ENCODE measurements at places on chromosomes 1 and 21.

DNA sequence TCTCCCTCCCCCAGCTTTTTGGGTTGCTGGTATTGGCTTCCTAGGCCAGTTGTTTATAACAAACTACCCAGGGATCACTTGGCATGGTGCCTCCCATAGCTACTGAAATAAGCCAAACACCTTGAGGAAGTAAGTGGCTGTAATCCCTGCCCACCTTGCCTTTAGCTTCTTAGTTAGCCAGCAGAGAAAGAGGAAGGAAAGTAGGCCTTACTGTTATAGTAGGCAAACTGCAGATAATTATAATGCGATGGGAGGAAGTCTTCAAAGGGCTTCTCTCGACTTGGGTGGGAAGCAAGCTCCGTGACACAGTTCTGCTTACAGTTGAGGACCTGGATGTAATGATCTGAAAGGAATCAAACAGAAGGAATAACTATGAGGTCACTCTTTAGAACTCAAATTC is 8.2 kb downstream of the P3H1 start:
- DNase-seq: no peak

- DNase-seq: no peak
These were observed 4.5 kb downstream of the COPA start for GRCh38 chr1:160338580-160338979.

GRCh38 chr1:20466273-20466672 is 19.7 kb downstream of the CAMK2N1 start:
- DNase-seq: no peak

DNA sequence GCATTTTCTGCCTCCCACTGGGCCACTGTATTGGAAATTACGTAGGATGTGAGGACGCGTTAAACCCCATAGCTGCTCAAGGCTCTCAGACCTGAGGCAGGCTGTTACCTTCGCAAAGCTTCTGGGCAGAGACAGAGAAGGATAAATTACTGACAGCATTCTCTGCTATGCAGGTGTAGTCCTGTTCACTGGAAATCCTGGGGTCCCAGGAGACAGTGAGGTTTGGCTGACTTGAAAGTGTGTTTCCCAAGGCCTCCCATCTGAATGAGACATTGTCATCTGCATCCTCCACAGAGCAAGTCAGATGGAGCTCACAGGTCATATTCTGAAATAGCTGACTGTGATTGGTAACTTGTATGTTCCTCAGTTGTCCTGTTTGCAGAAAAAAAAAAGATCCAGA is 32.0 kb downstream of the SLAMF6 start:
- DNase-seq: no peak

DNA sequence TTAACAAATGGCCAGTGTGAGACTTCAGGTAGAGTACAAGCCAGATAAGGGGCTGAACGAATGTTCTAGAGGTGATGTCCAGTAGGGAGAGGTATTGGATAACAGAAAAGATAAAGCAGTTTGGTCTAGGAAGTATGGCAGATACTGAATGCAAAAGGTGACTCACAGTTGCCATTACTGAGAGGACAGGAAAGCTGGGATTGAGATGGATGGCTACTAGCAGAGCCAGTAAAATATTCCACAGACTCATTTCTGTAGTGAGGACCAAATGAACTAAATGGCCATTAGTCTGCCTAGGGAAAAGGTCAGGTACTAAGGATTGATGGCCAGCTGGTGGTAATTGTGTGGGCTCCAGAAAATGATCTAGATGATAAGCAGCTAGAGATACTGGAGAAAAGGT is 11.5 kb downstream of the MACO1 start:
- no peak for DNase-seq

DNA sequence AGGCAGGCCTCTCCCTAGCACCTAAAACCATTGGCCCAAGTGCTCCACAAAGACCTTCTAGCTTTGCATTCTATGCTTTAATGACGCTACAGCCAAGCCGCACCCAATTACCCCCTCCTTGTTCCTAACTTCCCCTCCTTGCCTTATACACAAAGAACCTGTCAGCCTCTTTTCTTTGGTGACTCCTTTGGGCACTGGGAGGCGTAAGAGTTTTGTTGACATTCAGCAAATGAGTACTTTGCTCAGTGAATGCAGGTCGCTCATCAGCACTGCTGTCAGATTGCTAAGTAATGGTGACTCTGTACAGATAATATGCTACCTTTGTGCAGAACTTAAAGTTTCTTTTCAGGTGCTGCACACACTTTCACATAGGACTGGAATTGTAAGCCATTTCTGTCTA is 187.6 kb upstream of the FAM78B start:
- no peak for DNase-seq

GRCh38 chr1:52234708-52235107 is 92.8 kb downstream of the ZFYVE9 start:
- DNase-seq: no peak

DNA sequence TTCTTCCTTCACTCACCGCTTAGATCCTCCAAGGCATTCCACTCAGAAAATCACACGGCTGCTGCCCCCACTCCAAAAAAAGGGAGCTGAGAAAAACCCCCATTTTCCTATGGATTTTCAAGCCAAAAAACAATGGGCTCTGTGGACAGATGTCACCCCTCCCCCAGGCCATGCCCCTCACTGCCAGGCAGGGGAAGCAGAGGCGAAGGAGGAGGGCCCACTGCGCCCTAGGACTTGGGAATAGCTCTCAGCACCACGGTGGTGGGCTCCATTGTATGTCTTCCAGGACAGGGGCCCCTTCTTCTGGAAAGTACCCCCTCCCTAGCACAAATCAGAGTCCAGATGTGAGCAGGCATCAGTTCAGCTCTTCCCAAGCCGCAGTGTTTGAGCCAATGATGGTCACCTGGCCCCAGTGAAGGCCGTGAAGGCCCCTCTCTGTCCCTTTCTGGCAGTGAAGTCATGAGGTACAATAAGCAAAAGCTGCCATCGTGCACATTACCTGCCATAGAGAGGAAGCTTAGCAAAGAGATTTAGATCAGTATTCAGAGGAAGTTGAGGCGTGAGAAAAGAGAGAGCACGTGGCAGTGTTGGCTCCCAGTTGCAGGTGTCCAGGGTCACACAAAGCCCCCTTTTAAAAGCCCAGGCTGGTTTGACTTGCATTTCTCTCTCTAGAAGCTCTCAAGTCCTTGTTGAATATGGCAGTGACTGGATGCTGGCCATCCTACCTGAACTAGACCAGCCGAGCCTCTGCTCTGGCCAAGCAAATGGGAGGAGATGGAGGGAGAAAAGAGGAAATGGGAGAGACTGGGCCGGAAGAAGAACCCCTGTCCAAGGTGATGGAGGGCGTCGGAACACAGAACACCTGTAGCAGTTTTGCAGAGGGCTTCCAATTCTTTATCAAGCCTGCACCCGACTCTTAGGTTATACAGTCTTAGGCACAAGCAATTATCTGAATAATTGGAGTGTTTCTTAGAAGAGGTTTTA is 149.0 kb downstream of the TOMM20 start:
- no peak for DNase-seq

DNA sequence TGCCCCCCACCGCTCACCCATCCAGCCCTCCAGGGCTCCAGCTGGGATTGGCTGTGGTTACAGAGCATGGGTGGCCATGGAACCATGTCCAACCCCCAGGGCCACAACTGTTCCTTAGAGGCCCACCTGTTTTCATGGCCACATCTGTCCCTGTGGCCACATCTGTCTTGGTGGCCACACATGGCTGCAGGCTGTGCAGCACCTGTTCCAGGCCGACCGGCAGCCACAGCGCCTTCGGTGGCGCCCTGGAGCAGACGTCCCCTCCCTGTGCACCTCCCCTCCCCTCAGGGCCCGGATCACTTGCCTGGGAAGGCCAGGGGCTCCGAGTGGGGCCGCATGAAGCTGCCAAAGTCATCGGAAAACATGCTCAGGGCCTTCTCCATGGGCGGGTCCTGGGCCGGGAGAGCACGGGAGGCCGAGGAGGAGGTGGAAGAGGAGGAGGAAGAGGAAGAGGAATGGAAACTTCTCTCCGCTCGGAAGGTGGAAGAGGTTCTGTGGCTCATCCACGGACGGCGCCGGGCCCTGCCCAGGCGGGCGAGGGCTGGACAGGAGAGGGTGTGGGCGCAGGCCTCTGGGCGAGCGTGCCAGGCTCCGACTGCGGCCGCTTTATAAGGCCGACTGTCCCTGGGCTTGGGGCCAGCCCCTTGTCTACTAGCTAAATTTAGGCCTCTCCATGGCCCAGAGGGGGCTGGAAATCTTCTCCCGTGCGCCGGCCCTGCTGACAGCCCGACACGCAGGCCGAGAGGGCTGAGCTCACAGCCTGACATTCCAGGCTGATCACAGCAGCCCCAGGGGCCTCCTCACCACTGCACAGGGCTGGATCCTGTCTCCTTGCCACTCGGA is at the start of gene HSPB7:
Gene HSPB7 (minus strand): TSS at position 583 of the 843 bp plus-strand sequence. CDS start 80 bp downstream, at position 503.
- no peak for DNase-seq

DNA sequence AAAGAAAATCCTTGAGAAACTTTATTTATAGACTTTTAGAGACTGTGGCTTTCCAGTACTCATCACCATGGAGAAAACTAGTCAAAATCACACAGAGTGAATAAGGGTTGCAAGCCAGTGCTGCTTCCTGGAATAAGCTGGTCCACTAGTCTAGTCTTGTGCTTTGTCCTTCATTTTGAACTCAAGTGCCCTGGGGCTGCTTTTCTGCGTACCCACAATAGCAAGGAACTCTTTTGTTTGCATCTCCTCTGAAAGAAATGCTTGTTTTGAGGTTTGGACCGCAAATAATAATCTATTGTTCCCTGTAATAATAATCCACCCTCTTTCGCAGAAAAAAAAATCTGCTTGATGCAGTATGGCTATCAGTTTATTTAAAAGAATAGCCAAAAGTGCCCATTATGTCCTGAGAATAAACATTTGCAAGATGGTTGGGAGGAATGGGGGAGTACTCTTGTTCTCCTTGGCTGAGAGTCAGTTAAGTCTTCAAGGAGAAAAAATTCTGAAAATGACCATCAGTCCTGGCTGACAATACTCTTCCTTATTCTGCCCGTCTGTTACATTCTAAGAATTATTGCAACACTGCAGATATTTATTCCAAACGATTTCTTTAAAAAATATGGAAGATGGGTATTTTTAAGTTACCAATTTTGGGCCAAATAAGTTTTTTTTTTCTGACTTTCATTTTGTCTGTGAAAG is 41.9 kb downstream of the MPZL1 start:
- DNase-seq: no peak

DNA sequence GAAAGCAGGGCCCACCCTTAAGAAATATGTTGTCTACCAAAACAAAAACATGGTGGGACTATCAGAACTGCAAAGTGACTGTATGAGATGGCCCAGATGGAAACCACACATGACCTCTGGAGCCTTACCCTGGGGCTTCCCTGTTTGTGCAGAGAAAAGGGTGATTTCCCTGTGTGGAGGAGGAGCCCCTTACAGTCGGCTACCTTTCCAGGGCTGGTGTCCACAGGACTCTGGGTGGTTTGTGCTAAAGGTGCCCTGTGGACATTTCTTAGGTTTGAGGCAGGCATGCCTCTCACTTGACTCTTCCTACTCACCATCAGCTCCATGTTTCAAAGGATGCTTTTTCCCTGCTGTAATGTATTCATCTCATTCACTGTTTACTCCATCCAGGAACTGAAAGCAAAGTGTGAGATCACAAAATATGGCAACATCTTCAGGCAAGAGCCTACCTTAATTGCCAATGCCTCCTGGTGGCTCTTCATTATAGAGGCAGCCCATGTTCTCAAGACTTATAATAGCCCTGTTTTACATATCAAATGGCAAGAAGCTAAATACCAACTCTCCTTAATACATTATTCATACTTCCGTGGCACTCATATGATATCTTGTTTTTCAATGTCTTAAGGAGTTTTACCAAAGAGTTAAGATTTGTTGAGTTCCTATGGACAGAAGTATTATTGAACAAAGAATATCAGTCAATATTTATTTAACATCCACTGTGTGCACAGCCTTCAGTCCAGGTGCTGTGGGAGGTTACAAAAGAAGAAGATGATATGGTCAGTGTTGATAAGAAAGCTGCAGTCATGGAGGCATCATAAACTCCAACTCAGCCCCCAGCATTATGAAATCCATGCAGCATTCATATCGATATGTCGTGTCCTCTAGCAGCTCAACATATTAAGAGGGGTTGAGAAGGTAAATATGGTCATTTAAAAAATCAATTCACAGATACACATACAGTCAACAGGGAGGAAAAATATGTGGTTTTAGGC is 15.5 kb upstream of the TFF3 start:
- DNase-seq: no peak

DNA sequence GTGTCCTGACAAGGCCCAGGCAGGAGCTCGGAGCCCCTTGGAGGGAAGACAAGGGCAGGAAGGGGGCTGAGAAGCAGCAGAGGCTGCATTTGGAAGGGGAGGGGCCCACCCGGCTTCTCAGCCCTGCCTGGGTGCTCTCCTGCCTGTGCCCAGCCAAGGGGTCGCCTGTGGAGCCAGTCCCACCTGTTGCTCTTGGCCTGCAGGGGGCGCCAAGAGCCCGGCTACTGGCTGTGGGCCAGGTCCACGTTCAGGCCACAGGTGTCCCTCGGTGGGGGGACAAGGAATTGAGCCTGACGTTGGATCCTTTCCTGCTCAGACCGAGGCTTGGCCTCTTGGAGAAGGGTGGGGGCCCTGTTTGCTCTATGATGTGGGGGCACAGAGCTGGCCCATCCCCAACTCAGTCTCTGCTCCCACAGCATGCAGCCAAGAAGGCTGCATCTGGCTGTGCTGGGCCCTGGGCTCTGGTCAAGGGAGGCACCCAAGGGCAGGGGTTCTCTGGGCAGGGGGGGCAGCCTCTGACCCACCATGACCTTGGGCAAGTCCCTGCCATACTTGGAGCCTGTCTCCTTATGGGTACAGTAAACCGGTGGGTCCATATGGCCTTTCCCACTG is 10.9 kb downstream of the WNT4 start:
- peak; percentile 11 for DNase-seq

GRCh38 chr1:4003846-4004505 is 103.9 kb upstream of the C1orf174 start:
- no peak for DNase-seq

DNA sequence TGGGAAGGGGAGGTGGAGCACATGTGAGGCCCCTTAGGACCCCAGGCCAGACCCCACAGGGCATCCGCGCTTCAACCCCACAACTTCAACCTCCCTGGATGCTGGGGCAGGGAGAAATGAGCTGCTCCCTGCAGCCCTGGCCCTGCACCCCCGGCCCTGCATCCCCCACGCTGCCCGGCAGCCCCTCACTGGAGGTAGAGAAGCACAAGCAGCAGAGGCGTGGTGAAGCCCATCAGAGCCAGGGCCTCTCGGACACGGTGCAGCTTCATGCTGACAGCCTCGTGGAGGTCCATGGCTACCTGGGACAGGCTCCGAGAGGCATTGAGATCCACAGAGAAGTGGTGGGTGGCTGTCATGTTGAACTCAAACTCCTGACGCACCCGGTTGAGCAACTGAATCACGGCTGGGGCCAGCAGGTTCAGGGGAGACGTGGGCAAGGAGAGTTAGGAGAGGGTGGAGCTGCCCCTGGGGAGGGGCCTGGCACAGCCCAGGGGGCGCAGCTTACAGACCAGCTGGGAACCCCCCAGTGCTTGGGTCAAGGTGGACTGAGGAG is 3.3 kb downstream of the DCST2 start:
- DNase-seq: no peak

DNA sequence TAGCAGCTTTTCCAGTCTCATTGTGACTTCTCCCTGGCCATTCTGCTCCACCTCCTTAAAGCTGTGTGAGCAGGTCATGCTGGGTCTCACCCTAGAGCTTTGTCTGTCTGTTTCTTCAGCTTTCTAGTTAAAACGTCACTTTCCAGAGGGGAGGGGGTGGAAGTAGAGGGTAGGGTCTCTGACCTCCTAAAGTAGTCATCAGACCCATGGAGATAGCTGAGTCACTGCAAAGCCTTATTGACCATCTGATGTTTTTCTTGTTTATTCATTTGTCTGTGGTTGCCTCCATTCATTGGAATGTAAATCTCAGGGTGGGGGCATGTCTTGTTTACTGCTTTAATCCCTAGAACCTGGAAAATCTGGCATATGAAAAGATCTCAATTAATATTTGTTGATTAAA is 52.7 kb downstream of the ELF3 start:
- no peak for DNase-seq

GRCh38 chr1:94843846-94844245 is 23.7 kb downstream of the SLC44A3 start:
- DNase-seq: no peak
